ENCODE measurements at places on chromosomes 2 and 18.
A peak's percentile ranks its signal among the peaks of the same experiment; 100 is the strongest.

DNA sequence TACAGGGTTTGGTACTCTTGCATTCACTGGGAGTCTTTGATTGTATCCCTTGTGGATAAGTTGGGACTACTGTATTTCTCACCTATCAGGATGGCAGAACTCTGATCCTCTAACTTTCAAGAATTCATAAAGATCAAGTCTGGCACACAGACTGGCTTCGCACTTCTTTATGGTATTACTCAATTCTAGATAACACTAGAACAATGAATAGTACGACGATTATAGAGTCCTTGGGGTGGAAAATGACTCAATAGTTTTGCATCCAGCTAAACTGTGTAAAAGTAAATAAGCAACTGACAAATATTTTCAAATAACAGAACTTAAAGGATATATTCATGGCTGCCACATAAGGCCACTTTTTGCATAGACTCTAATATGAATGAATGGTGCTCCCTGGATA lies 103.4 kb upstream of the MEX3C start:
- no peak for DNase-seq

- DNase-seq: no peak
These were observed 62.1 kb downstream of the TMEM17 start for GRCh38 chr2:62443886-62444285.

DNA sequence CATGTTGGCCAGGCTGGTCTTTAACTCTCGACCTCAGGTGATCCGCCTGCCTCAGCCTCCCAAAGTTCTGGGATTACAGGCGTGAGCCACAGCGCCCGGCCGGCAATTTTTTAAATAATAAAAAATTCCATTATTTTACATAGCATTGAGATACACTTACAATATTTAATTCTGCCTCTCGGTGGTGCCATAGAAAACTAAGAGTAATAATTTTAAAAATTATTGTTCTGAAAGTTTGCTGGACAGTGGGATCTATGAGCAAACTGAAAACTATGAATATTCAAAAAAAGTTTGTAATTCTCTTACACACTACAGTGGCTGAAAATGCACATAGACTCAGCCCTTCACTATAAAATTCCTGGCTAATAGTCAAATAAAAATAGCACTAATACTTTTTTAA lies 90.9 kb upstream of the STON1 start:
- DNase-seq: no peak

- DNase-seq: peak; percentile 64
These were observed 45.6 kb upstream of the ITGAV start for GRCh38 chr2:186544255-186544675.

- DNase-seq: no peak
These were observed 2025.6 kb upstream of the LRRTM1 start for GRCh38 chr2:82330155-82330554.

GRCh38 chr18:3993941-3994687 lies 461.0 kb downstream of the DLGAP1 start:
- no peak for DNase-seq

DNA sequence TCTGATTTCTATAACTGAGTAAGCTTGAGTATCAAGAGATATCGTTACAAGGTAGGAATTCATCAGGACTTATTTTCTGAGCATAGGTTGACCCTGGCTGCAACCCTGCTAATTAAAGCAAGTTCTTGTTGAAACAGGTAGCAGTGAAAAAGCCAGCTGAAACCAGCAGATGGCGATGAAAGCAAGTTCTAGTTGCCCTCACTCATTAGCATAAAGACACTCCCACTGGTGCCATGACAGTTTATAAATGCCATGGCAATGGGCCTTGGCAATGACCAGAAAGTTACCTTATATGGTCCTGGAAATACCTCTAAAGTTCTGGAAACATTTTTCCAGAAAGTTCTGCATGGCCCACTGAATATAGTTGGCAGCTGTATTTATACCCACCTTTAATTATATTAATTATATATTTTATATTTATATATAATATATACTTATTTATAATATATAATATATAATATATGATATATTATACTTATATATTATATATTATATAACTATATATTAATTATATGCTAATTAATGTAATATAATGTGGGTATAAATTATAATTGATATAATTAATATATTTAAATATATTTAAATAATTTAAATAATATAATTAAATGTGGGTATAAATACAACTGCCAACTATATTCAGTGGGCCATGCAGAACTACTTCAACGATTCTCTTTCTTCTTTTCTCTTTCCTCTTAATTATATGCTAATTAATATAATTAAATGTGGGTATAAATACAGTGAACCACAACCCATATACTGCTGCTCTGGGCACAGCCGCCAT lies 188.0 kb downstream of the CDH7 start:
- DNase-seq: peak; percentile 14

GRCh38 chr2:46985512-46985911 lies 69.9 kb upstream of the MCFD2 start:
- no peak for DNase-seq

- no peak for DNase-seq
These were observed 213.7 kb upstream of the COPS8 start for GRCh38 chr2:236872015-236872414.

DNA sequence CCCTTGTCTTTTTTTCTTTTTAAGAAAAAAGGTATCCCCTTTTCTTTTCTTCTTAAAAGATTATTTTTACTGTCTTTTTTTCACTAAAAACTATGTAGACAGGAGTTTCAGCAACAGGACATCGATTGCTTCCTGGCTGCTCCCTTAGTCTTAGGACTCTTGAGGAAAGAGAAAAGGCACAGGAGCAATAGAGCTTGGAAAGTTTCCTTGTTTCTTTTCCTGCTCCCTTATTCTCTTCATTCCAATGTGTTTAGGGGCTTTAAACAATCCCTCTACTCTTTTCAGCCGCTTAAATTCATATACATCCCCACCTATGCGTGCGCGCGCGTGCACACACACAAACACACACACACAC lies 225.9 kb upstream of the FBXO11 start:
- DNase-seq: no peak

DNA sequence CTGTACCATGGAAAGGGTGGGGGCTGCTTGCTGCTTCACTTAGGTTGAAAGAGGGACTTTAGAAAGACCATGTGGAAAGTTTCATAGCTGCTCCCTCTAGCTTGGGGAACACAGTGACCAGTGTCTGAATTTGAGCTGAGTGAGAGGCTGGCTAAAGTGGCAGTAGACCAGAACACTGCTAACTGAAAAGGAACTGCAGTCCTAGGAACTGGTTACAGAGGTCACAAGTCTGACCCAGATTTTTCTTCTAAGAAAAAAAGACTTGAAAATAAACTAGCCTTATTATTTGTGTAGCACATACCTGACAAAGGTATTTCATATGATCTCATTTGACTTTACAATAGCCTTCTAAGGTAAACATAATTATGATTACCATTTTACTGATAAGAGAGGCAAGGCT lies 153.6 kb downstream of the FSHR start:
- no peak for DNase-seq

DNA sequence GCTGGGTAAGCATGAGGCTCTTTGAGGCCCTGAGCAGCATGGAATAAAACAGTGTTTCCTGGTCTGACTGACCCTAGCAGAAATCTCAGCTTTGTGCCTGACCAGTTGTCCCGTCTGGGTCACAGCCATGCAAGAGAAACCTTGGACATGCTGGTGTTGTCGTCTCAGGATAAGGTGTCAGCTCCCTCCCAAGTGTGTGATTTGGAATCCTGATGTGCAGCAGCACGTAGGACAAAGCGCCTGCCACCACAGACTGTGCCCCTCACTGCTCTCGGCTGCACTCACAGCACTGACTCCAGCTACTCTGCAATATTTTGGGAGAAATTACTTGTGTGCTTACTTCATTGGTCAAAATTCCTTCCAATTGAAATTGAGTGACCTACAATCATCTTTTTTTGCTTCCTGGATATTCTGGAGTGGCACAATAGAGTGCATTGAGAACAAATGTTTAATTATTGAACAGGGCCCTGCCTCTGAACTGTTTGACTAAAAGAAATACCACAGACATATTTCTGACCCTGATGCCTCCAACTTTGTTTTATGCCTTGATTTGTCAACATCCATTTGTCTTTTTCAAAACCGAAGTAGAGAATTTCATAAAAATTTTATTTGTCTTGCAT lies 352.4 kb downstream of the SOCS6 start:
- no peak for DNase-seq

Data from epithelial cell of prostate (primary cell).